Small intestine (tissue), 16 donors: ENCODE measurements at places on chromosomes 16 and 17.
A peak's percentile ranks its signal among the peaks of the same experiment; 100 is the strongest.

GRCh38 chr17:36001862-36002603 is 680 bp upstream of the CCL15 start:
- DNase-seq, result peak; percentile 98

DNA sequence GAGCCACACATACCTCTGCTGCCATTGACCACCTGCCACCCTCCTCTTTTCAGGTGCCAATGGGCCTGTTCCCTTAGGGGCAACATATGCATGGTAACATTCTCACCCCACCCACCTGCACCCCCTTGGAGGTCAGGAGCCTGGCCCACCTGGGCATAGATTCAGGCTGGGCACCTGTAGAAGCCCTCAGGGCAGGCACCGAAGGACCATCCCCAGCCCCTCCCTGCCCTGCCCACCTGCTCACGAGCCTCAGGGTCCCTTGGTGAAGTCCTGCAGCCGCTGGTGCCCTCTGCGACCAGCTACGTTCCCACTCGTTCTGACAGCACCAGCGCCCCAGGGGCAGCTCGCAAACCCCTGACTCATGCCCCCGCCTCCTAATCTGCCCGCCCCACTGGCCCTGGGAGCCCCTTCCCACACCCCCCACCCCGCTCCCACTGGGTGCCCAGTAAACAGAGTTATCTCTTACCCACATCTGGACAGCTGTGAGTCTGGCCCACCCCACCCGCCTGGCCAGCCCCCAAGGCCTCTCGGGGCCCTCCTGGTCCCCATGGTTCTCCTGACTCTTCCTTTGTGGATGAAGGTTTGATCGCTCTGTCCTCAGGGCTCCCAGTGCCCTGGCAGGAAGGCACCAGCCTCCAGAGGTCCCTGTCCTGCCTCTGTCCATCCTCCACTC is at the start of gene SLC4A1:
SLC4A1 (minus strand) TSS at position 318 of the 673 bp plus-strand sequence. CDS start 5,269 bp downstream, outside the sequence.
- DNase-seq, result no peak

DNA sequence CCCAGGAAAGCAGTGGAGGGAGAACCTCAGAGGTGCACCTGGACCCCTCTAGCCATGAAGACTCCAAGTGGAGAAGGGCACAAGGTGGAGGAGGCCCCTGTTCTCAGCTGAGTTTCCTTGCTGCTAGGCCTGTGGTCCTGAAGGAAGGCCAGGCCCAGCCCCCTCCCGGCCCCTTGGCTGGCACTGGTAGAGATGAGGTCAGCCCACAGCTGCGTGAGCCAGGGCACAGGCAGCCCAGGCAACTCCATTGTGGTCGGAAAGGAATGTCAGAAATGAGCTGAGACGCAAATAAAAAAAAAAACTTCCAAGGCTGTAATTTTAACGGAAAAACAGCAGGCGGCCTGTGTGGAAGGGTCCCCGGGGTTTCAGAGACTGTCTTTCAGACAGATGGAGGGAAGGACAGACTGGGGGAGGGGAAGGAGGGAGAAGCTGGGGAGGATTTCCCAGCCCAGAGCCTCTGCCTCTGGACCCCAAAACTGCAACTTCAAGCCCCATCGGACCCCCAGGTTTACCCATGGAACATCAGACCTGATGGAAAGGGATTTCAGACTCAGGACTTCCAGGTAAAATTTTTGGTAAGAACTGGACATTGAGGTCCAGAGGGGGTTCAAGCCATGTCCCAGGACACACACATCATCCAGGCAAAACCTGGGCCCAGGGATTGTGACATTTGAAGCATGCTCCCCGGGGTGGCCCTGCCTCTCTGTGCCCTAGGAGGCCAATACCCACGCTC is 25.6 kb upstream of the MRPS23 start:
- DNase-seq, result no peak

DNA sequence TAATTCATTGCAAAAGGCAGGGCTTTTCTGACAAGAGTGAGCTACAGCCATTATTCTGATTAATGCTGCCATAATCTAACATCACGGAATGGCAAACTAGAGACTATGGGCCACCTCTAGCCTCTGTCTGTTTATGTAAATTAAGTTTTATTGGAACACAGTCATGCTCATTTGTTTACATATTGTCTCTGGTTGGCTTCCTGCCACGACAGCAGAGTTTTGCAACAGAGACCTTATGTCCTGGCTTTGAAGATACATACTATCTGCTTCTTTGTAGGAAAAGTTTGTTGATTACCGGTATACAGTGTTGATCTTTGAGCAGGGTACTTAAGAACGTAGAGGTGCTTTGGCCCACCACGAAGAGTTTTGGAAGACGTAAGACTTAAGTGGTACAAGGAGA is 715.9 kb upstream of the RBFOX1 start:
- no peak for DNase-seq

DNA sequence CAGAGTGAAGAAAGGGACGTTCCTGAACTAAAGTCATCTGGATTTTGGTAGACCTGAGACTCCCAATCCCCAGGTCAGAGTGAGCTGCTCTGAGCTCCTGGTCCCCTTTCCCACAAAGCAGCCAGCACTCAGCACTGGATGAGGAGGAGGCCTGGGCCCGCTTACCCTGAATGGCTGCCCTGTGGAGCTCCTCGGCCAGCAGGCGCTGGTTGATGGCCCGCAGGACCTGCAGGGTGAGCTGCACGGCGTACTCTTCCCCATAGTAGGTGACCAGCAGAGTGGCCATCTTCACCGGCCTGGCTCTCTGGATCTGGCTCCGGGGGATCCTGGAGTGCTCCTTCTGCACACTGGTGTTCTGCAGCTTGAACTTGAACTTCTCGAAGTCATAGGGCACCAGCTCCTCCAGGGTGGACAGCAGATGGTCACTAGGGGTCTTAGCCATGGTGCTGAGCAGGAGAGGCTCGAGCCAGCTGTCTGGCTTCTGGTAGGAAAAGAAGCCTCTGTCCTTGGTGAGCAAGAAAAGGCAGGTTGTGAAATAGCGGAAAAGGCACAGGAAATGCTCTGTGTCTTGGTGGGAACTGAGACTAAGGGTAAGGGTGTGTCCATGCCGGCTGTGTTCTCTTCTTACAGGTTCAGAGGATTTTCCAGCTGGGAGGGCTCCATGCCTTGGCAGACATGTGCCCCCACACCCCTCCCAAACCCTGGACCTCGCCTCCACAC is at the start of gene MEFV:
MEFV (minus strand) TSS at position 488 of the 720 bp plus-strand sequence; CDS start at position 442, 46 bp downstream.
- no peak for DNase-seq

DNA sequence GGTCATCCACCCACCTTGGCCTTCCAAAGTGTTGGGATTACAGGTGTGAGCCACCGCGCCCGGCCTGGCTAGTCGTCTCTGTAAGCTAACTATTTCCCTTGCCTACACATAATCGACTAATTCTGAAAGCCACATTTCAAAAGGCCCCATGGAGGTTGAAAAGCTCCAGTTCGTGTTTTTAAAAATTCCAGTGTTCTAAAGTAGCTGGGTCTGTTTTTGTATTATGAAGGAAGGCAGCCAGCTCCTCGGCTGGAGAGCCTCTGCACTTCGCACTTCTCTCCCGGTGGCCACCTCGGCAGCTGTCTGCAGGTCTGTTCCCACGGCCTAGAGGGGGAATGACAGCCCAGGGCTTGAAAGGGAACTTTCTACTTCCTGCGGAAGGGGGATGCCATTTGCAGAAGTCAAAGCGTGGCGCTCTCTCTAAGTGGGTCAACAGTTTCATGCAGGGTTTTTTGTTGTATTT is 16.9 kb downstream of the HASPIN start:
- DNase-seq, result no peak

- no peak for DNase-seq
These were observed 47.3 kb upstream of the RBFOX3 start for GRCh38 chr17:79657861-79658810.

- no peak for DNase-seq
These were observed 8.6 kb downstream of the SLC47A2 start for GRCh38 chr17:19707728-19708221.

- no peak for DNase-seq
These were observed 65.6 kb downstream of the SEC14L1 start for GRCh38 chr17:77206158-77206956.

GRCh38 chr17:7989781-7990655 is 12.4 kb upstream of the GUCY2D start:
- DNase-seq, result peak; percentile 76

DNA sequence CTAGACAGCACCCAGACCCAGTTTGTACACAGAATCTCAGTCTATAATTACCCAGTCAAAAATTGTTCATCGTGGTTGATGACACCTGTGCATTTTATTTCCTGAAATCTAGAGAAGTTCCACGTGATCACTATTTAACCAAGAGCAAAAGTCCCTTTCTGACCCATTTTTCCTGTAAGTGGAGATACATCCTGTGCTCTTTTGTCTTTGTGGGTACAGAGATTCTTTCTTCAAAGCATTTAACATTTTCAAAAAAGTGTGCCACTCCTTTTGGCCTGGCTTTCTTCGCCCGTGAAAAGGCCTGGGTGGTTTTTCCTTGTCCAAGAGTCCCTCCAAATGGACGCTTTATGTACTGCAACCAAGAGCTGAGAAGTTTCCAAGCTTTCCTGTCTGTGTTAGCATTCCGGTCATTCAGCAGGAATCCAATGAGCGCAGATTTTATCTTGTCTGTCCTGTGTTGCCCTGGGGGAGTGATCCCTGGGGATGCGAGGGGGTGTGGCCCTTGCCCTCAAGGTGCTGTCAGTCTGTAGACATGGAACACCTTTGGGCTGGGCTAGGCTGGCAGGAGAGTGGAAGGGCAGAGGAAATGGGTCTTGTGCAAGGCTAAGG is 161.1 kb upstream of the CACNG5 start:
- DNase-seq, result peak; percentile 74

DNA sequence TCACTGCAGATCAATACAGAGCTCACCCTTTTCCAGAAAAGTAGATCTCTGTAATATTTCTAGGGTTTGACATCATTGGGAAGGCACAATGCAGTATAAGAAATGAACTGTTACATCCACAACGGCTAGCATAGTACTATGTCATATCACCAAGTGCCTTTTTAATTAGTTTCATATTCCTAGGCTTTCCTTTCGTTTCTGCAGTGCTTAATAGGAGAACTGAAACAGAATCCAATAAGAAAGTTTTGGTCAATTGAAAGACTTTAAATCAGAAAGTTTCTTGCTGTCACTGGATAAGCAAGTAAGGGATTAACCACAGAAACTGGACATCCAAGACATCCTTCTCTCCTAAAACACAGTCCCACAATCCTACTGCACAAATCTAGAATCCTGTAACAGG is 3.5 kb upstream of the RNF43 start:
- no peak for DNase-seq

DNA sequence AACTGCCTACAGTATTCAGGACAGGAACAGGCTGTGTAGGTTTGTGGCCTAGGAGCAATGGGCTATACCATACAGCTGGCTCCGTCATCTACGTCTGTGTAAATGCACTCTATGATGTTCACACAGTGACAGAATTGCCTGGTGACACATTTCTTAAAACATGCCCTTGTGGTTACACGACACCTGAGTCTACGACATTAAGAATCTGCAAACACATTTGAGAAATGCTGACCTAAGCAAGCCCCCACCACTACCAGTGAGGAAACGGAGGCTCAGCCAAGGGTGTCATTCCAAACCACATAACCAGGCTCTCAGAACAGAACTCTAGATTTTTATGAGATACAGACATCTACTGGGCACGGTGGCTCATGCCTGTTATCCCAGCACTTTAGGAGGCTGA is 23.5 kb downstream of the USP36 start:
- no peak for DNase-seq

DNA sequence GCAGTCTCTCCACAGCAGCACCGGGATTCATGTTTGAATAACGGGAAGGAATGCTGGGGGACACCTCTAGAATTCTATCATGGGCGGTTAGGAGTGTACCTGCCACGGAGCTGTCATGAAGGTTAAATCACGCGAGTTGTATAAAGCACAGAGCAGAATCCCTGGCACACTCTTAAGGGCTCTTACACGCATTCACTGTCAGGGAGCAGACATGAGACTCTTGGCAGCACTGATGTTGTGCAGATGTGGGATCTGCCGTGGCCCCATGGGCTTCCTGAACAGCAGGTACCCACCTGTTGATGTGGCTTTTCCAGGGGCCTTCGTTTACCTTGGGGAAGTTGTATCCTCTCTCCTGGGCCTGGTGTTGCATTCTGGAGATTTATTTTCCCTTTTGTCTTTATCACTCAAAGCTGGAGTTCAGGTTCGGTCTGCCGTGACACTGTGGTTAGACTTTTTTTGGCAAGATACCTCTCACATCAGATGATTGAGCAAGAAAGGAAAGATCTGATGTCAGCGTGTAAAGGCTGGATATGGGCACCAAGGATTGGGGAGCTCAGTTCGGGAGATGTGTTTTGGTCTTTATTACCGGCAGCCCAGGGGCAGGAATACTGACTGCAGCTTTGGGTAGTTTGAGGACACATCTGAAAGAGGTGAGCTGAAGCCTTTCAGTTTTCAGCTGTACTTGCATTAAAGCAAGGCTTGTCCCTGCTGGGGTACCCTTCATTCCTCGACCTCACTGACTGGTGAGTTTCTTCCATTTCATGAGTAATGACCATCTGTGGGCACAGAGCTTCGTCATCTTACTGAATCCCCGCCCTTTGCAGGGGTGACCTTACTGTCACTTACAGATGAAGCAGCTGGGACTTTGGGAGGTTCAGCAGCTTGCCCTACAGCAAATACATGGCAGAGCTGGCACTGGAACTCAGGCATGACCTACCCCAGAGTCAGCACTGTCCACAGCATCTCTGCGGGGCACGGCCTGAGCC is 19.3 kb downstream of the KNOP1 start:
- DNase-seq, result no peak

- DNase-seq, result peak; percentile 32
These were observed 9.2 kb downstream of the SNN start for GRCh38 chr16:11677451-11677951.

GRCh38 chr16:21656795-21657768 is 4.7 kb upstream of the IGSF6 start:
- DNase-seq, result peak; percentile 66

DNA sequence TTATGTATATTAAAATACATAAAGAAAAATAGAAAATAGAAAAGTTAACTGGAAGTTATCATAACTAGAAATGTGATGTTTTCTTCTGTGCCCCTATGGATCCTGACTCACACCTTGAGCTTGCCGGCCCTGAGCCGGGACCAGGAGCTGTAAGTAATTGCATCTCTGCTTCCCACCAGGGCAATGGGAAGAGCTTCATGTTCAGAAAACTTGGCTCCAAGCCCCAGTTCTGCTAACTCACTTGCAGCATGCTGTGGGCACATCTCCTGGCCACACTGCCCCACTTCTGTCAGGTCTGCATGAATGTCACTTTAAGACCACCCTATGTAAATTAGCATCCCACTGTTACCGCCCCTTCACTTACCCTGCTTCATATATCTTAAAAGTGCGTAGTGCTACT is 37.2 kb downstream of the GNAO1 start:
- no peak for DNase-seq

DNA sequence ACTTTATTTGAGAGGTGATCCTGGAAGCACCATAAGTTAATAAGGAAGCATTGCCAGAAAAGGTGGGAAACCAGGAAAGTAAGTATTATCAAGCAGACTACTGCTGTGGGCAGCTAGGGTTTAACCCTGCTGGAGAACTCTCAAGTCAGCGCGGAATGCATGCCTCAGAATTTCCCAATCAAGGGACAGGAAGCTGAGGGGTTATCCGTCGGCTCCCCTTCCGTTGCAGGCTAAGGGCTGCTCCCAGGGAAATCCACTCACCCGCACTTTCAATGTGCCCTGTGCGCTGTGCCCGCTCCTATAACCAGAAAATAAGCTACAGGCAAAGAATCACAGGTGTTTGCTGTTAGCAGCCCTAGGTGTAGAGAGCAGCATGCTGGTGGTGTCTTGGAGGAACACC is 138.5 kb upstream of the CACNG3 start:
- DNase-seq, result no peak

GRCh38 chr17:83178533-83179304 is 99.3 kb downstream of the METRNL start:
- DNase-seq, result no peak

- no peak for DNase-seq
These were observed 154.1 kb upstream of the PLCG2 start for GRCh38 chr16:81624760-81625543.
